RWPE1 (cell line): ENCODE measurements at places on chromosomes 4 and X.

GRCh38 chr4:152352622-152353116 is 183.2 kb downstream of the FBXW7 start:
- DNase-seq: peak; percentile 71

GRCh38 chrX:30751497-30751896 is 98.3 kb downstream of the GK start:
- DNase-seq: no peak

DNA sequence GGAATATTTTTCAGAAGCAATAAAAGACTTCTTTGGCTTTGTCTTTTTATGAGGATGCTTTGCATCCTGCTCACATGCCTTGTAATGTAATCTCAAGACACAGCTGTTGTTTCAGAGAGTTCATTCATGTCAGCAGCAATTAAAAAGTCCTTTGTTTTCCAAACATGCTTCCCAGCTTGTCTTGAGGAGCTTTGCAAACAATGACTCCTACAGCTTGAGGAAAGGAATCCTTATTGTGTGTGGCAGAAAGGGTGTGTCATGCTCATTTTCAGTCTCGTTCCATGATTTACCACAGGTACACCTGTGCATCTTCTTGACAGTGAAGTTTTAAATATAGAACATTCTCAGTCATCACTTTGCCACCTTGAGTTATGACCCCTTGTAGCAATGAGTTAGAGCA is 139.2 kb upstream of the AADAT start:
- DNase-seq: no peak

- no peak for DNase-seq
Observed at GRCh38 chrX:20129547-20129946, 12.1 kb downstream of the EIF1AX start.

DNA sequence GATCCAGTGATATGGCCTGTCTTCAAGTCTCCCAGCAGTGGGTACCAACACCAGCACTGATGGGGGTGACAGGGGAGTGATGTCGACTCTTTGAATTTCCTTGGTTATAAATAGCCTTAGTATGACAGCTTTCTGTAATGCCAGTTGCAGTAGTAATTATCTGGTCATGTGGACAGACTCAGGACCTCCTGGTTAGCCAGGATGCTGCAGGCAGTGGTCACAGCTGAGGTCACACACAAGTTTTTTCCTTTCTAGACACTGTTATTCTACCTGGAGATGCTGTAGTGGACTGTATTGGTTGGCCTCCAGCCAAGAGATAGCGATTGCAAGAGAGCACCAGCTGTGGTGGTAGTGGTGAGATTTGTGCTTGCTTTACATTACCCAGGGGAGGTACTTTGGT is 63.6 kb downstream of the UPRT start:
- DNase-seq: no peak

- DNase-seq: no peak
Observed at GRCh38 chr4:151563194-151563593, 154.2 kb downstream of the FHIP1A start.

- DNase-seq: no peak
Observed at GRCh38 chr4:23774909-23775308, 114.9 kb downstream of the PPARGC1A start.

DNA sequence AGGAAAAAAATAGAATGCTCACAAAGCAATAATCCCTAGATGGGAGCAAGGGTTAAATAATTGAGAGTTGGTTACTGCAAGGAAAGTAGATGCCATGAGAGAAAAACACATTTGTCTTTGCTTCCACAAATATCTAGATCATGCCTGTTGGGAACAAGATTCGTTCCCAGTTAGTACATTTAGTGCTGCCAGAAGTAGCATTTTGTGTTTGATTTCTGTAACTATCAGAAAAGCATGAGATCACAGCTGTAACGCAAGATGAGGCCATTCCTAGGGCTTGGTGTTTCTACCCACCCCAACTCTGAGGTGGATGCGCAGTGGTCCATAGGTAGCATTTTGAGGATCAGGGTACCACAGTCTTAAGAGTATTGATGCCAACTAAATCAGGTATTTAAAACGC is 20.4 kb upstream of the PDK3 start:
- no peak for DNase-seq

DNA sequence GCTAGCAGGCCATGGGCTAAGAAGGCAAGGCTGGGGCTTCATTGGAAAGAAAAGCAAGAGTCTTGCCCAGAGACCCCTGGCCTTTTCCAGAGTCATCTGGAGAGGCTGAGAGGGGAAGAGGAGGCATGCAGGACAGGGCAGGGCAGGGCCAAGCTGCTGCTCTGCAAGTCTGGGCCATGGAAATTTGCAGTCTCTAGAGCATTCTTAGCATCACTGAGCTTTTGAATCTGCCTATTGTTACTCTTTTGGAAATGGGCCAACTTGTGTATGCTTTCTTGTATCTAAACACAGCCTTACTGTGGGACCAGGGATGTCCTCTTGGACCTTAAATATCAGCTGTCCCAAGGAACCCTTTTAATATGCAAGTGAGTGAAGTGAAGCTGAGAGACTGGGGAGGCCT is 560.5 kb downstream of the MID1IP1 start:
- DNase-seq: no peak

DNA sequence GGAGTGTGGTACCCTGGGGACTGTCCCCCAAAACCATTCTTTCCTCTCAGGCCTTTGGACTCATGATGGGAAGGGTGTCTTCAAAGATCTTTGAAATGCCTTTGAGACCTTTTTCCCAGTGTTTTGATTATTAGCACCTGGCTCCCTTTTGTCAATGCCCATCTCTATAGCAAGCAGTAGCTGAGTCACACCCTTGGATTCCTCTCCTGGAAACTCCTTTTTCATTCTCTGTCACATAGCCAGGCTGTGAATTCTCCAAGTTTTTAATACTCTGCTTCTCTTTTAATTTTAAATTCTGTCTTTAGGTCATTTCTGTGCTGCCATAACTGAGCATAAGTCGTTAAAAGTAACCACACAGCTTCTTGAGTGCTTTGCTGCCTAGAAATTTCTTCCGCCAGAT is 29.7 kb downstream of the IL21 start:
- DNase-seq: no peak

DNA sequence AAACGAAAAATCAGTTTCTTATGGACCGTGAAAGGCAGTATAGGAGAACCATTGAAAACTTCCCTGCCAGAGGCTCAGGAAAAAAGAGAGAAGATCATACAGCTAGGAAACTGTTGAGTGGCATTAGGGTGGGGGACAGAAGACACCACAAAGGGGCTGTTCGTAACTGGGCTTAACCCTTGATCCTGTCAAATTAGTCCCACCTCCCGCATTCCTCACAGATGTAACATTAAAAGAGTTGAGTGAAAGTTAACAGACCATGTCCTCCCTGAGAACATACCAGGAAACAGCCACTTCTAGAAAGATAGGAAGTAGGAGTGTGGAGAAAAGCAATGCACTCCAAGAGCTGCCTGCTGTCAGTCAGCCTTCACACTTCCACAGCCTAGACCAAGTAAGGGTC is 8.7 kb downstream of the SHROOM4 start:
- DNase-seq: no peak

- peak; percentile 45 for DNase-seq
Observed at GRCh38 chrX:16807976-16808542, 21.8 kb downstream of the TXLNG start.

GRCh38 chr4:71732066-71732465 is 51.8 kb downstream of the GC start:
- DNase-seq: no peak

- DNase-seq: peak; percentile 67
Observed at GRCh38 chrX:108312957-108313356, 125.3 kb downstream of the COL4A6 start.

DNA sequence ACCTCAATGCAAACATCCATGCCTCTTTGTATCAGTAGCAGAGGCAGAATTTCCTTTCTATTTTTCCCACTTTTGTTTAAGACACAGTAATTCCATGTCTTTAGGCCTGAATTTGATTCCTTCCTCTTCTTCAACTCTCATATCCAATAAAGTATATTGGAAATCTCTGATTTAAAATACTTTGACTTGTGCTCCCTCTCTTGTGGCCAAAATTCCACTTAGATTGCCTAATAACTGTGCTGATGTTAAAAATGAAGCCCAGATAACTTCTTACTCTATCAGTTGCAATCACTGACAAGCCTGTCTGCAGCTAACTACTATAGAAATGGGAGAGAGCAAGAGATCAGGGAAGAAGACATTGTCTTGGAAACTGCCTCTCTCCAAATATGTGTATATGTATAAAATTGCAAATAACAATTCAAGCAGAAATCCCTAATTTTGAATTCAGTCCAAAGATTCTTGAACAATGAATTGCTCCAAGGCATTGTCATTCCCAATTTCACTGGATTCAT is 163.5 kb upstream of the SPIN4 start:
- no peak for DNase-seq

GRCh38 chr4:2725380-2725779 is 30.8 kb downstream of the TNIP2 start:
- DNase-seq: no peak

DNA sequence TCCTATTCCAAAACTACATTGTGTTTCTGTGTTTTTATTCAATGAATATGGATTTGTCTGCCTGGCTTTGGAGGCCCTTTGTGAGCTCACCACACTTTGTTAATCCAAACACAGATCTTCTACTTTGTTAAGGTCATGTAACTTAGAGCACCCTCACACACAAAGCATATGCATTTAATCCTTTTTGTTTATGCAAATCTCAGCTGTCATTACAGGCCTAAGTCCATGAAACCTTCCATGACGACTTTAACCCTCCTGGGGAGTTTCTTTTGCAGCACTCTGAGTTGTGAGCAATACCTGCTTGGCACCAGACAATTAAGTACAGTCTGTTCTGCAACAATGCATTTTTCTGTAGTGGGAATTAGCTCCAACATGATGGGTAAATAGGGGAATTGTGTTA is 14.9 kb downstream of the CCSER1 start:
- no peak for DNase-seq

GRCh38 chr4:54189140-54189539 is 40.0 kb upstream of the PDGFRA start:
- no peak for DNase-seq

GRCh38 chrX:150864127-150864526 is 34.3 kb downstream of the CD99L2 start:
- no peak for DNase-seq

GRCh38 chr4:150896497-150896896 is 118.6 kb downstream of the LRBA start:
- no peak for DNase-seq

DNA sequence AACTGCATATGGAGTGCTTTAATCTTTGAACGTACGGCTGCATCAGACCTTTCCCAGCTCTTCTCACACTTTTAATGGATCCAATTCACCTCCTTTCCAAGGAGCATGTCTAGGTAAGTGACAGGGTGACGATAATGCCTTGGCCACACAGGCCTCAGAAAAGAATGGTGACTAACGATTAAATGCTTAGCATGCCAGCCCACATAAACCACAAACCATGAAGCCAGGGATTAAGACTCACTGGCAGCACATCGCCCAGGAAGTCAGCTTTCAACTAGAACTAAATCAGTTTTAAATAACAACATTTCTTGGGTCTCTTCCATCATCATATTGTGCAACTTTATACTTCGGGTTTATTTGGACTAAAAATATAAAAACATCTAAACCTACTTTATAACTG is 28.7 kb downstream of the INPP4B start:
- peak; percentile 56 for DNase-seq

DNA sequence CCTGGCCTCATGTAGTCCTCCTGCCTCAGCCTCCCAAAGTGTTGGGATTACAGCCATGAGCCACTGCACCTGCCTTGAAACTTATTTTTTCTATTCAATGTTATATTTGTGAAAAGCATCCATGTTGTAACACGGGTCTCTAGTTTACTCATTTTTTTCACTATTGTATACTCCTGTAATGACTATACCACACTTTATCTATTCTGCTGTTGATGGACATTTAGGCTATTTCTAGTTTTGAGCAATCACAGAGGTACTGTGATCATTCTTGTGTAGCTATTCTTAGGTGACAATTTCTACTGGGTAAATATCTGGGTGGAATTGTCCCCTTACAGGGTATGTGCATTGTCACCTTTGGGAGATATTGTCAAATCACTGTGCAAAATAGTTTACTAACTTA is 3.6 kb downstream of the DRP2 start:
- no peak for DNase-seq

- DNase-seq: no peak
Observed at GRCh38 chr4:2811830-2812611, 19.1 kb downstream of the SH3BP2 start.

GRCh38 chrX:8980756-8981155 is 53.2 kb downstream of the FAM9B start:
- no peak for DNase-seq

DNA sequence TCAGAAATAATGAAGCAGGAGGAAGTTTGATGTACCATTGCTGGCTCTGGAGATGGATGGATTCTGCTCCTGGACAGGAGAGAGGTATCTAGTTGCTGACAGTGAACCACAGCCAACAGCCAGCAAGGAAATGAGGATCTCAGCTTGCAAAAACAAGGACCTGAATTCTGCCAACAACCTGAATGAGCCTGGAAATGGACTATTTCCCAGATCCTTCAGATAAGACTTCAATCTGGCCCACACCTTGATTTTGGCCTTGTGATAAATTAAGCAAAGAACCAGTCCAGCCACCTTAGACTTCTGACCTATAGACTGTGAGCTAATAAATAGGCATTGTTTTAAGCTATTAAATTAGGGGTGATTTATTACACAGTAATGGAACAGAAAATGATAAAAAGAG is 220.3 kb downstream of the ADAMTS3 start:
- DNase-seq: no peak

GRCh38 chr4:8472689-8473197 is 32.2 kb downstream of the TRMT44 start:
- DNase-seq: no peak

GRCh38 chr4:82223715-82224114 is 150.1 kb downstream of the HNRNPD start:
- no peak for DNase-seq

DNA sequence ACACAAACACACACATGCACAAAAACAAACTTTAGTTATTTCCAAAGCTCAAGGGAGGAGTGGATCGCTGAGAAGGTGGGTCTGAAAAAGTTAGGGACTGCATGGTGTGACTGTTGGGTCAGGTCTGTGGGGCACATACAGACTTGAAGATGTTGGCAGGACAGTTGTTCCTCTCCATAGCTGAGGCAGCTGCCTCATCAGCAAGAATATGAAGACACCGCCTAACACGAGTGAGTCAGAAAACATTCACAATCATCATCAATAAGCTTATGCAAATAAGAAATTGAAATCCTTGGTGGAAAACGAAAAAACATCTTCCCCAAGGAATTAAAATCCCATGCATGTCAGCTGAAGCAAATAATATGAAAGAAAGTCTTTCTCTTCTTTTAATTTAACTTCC is 148.0 kb downstream of the COL25A1 start:
- no peak for DNase-seq

GRCh38 chr4:14867847-14868246 is 134.4 kb upstream of the CPEB2 start:
- no peak for DNase-seq
